ENCODE measurements at places on chromosomes 12 and 14.

GRCh38 chr12:54024581-54025305, 3.5 kb upstream of the HOXC6 start:
- no peak for DNase-seq

DNA sequence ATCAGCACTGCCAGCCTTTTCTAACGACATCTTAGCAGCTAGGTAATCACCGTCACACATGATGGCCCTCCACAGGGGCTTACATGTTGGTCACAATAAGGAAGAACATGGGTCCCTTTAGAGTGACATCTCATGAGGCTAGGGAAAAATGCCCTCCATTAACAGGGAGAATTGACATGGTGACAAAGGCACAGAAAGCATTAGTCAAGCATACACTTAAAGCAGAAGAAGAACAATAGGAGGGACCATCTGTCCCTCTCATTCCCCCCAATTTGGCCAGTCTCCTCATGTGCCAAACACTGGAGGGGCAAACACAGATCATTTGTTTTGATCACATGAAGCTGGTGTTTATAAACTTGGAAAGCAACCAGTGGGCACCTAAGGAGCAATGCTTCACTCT, 78.0 kb downstream of the GRIP1 start:
- DNase-seq = no peak

DNA sequence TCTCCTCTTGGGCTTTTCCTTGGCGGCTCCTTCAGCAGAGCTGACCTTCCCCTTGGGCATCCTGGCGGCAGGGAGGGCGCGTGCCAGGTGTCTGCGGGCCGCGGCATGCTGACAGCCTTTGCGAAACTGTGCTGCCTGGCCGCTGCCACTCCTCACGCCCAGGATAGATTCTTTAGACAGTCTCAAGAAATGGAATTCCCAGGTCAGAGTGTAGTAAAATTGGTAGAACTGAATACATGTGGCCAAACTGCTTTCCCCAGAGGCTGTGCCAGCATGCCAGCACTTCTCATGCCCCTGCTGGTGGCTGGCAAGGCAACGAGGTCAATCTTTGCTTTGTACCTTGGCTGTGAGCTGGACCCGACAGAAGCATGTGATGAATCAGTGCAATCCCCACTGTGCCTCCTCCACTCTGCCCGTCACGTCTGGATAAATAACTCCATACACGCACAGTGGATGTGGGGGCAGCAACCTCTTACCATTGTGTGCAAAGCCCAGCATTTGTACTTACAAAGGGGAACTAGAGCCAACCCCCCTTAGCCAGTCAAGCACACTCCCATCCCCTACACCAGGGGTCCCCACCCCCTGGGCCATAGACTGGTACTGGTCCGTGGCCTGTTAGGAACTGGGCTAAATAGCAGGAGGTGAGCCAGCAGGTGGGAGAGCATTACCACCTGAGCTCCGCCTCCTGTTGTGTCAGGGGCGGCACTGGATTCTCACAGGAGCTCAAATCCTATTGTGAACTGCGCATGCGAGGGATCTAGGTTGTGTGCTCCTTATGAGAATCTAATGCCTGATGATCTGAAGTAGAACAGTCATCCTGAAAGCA, 90.9 kb downstream of the ACTN1 start:
- no peak for DNase-seq

DNA sequence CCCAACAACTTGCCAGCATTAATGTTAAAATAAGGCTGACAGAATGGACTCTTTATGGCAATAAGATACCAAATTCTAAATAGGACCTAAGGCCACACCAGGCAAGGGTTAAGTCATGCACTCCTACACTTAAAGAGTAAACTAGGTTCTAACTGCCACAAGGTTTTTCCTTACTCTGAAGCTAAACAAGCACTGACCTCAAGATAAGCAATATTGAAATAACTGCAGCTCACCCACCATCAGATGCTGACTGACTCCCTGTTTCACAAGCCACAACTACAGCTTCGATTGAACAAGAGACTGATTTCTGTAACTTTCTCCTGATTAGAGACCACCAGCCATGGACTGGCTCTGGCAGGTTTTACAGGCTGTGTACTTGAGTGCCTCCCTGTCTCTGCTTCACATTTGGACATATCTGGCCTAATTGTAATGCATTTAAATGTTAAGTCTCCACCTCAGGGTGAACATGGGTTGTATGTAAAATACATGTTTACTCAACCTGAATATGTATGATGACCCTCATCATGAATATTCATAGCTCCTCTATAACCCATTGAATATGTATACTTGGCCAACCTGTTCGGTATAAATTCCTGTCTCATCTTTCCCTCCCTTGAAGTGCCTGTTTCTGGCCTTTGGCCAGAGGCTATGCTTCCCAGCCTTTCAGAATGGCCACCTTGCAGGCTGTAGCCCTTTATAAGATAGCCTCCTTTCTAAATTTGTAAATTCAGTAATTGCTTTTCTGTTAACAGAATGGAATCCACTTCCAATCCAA, 70.5 kb upstream of the DAAM1 start:
- DNase-seq = no peak

GRCh38 chr14:37060496-37061260, 111.7 kb downstream of the SLC25A21 start:
- no peak for DNase-seq

GRCh38 chr14:21431126-21431525, 24.8 kb downstream of the CHD8 start:
- DNase-seq = no peak
